Activated T-helper 1 cell treated with anti-CD3 and anti-CD28 coated beads, Interleukin-12 subunit alpha, Interleukin-12 subunit beta, Interleukin-2, Interleukin-4 antibody, amounts not matched to agents 30 ng/mL and 10 ng/mL and 1 ng/mL, durations not matched to agents 14 hours and 24 hours and 36 hours (primary cell): ENCODE measurements at places on chromosomes 4 and X. TPM values are rescaled to one million over a fixed set of nuclear protein-coding genes. Genes with fewer than 3 reads are reported as not detected.

FOXR2 gene
- total RNA-seq = not detected in 2 replicates

DNA sequence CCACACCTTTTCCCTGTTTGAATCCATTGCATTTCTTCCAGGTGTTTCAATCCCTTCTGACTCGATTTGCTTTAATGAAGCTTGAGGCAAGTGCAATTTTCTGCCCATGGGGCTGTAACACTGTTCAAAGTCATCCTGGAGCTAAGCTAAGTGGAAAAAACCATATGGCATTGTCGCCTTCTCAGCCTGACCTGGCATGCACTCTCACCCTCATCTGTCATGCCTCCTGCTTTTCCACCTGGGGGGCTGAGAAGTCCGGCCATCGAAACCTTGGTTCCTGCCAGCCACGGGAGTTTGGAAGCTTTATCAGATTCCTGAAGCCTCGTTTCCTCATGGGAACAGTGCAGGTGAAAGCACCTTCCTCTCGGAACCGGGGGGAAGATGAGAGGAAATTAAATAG is 38.2 kb downstream of the WFS1 start:
- H3K4me1 ChIP-seq = no peaks in the 10 kb centered on the region
- no peaks in the 10 kb centered on the region for H3K36me3 ChIP-seq
- no peak overlapping the region for H3K27ac ChIP-seq
- no peak overlapping the region for H3K4me3 ChIP-seq
- DNase-seq = no peak
- peaks cover 46% of the 10 kb centered on the region for H3K27me3 ChIP-seq

HERC5 gene
- 19.1 and 21.2 TPM in 2 replicates for total RNA-seq

DNA sequence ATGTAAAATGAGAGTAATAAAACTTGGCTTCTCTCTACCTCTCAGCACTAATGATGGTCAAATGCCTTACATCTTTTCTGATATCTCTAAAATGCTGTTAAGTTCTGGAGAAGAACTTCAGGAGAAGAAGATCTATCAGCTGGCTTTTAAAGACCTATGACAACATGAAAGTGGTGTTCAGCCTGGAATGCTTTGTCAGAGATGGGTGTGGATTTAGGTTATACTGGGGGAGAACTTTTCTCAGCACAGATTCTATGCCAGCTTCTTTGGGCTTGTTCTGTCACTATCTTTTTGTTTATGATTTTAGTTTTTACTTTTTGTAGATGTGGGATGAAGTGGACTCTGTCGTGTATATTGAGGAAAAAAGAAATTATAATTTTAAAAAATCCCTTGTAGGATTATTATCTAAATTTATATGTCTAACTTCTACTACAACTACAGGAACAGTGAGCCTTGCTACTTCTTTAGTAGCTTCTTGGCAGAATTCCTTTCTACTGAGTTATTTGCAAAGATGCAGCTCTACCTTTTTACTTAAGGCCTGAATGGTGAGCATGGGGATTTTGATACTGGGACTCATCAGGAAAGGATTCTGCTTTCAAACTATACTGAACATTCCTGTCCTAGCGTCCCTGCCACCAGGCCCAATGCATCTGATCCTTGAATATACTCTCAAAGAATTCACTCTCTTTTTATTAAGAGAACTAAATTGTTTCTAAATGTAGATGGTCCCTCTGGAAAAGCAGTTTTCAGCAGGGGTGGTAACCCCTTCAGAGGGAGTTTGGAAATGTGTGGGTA is 19.6 kb downstream of the CYP2U1 start:
- no peak overlapping the region for H3K27ac ChIP-seq
- H3K27me3 ChIP-seq = no peaks in the 10 kb centered on the region
- peaks cover 2% of the 10 kb centered on the region for H3K36me3 ChIP-seq
- H3K4me3 ChIP-seq = no peak overlapping the region
- DNase-seq = no peak

RAB40AL gene
- 0.41 and 0.44 TPM in 2 replicates for total RNA-seq

ADGRG4 gene
- total RNA-seq = not detected in 2 replicates

TCP11X2 gene
- total RNA-seq = not detected in 2 replicates

CDX4 gene
- total RNA-seq = not detected in 2 replicates

MSX1 gene
- not detected in 2 replicates for total RNA-seq

CLNK gene
- 0.57 and 1.1 TPM in 2 replicates for total RNA-seq

PAQR3 gene
- total RNA-seq = 19.6 and 19.8 TPM in 2 replicates

L1CAM gene
- 1.7 and 3.3 TPM in 2 replicates for total RNA-seq

DNA sequence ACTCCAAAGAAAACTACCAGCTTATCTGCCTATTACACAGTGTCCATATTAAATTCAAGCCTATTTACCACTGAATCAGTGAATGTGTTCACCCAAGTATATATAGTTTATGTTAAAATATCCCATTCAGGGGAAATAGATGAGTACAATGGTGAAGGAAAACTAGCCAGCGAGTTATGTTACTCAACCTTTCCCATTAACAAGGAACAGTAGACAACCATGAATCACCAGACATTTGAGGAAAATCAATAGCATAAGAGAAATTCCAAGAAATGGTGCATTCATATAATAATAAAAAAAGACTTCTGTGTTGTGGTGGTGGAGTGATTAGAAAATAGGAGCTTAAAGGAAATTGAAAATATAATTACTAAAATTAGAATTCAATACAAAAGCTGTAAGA is 21.3 kb downstream of the IQCM start:
- H3K4me3 ChIP-seq = no peak overlapping the region
- H3K27ac ChIP-seq = no peak overlapping the region
- DNase-seq = no peak
- H3K36me3 ChIP-seq = no peaks in the 10 kb centered on the region
- H3K4me1 ChIP-seq = no peaks in the 10 kb centered on the region
- no peaks in the 10 kb centered on the region for H3K27me3 ChIP-seq

DNA sequence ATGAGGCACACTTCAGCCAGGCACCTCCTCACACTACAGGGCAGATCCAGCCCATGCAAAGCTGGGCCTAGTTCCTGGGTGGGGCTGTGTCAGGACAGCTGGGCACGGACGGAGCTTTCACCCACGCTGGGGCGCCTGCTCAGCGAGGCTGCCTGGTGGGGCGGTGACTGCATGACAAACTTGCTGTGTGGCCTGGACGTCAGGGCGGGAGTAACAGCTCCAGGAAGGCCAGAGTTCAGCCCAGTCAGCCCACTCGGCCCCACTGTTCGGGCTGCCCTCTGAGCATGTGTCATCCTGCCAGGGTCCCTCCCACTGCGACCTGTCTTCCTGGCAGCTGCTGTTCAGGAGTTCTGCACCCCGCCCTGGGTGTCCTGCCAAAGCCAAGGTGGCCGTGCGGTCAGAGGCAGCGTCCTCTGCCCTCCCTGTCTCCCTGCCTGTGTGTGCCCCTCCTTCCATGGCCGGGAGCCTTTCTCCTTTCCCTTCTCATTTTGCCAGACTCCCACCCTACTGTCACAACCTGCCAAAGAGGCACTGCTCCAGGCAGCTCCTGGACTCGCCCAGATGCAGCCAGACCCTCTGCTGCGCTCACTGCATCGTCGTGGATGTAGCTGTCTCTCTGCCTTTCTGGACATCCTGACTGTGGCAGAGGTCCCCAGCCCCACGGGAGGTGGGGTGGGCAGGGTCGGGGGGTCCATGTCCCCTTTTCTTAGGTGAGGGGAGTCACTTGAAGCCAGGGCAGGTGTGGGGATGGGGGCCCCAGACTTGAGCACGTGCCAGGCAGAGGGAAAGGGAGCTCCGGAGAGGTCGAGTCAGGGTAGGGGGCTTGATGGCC is 33.0 kb upstream of the KIAA0232 start:
- H3K4me3 ChIP-seq = no peak overlapping the region
- peaks cover 6% of the 10 kb centered on the region for H3K27me3 ChIP-seq
- H3K27ac ChIP-seq = no peak overlapping the region
- DNase-seq = no peak

- no peak for DNase-seq
- no peaks in the 10 kb centered on the region for H3K36me3 ChIP-seq
- H3K4me1 ChIP-seq = no peaks in the 10 kb centered on the region
- peak overlapping the region; percentile 70 for H3K4me3 ChIP-seq
- H3K27me3 ChIP-seq = no peaks in the 10 kb centered on the region
- no peak overlapping the region for H3K27ac ChIP-seq
Measured at GRCh38 chr4:81152839-81153713, 61.9 kb downstream of the PRKG2 start.

GRCh38 chr4:11037637-11038036 is 353.1 kb upstream of the CLNK start:
- no peak overlapping the region for H3K27ac ChIP-seq
- peaks cover 2% of the 10 kb centered on the region for H3K27me3 ChIP-seq
- no peak overlapping the region for H3K4me3 ChIP-seq

DNA sequence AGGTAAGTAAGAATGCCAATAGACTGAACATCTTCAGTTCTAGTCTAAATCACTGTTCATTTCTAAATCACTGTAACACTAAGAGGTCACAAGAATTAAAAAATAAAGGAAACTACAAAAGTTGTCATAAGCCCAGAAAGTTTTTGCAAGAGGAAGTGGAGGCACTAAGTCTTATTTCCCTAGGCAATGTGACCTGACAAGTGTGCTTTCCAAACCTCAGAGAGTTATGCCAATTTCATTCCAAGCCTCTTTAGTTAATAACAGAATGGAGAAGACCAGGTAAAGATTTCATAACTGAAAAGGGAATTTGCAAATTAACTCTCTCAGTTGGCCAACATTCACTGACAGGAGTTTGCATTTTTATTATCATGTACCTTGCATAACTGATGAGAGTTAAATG is 40.5 kb downstream of the BBS12 start:
- H3K36me3 ChIP-seq = no peaks in the 10 kb centered on the region
- no peaks in the 10 kb centered on the region for H3K4me1 ChIP-seq
- no peak for DNase-seq
- H3K27ac ChIP-seq = no peak overlapping the region
- H3K27me3 ChIP-seq = peaks cover 8% of the 10 kb centered on the region

MAMLD1 gene
- total RNA-seq = 15.0 and 19.2 TPM in 2 replicates

GRCh38 chr4:48139691-48140090 is 5.6 kb upstream of the TXK start:
- DNase-seq = no peak
- H3K4me1 ChIP-seq = peaks cover 61% of the 10 kb centered on the region
- H3K27ac ChIP-seq = peak overlapping the region; percentile 94
- H3K27me3 ChIP-seq = no peaks in the 10 kb centered on the region

DNA sequence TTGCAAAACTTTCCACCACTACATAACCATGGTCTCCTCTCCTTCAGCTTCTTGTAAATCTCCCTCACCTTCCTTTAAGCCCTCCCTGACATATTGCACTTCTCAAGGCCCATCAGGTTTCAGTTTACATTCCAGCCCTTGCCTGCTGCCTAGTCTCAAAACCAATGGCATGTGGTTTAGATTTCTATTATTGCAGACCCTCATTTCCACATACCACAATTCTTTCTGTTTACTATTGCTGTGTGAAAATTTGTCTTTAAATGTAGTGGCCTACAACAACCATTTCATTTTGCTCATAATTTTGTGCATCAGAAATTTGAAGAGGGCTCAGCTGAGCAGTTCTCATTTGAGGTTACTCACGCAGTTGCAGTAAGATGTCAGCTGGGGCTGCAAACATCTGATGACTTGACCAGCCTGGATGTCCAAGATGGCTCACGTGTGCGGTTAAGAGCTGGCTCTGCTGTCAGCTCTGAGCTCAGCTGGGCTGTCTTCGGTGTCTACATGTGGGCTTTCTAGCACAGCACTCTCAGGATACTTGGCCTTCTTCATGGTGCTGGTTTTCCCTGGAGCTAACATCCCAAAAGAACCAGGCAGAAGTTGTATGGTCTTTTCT is 29.9 kb upstream of the SOD3 start:
- H3K4me1 ChIP-seq = peaks cover 8% of the 10 kb centered on the region
- H3K27me3 ChIP-seq = no peaks in the 10 kb centered on the region
- DNase-seq = no peak
- no peak overlapping the region for H3K27ac ChIP-seq

DNA sequence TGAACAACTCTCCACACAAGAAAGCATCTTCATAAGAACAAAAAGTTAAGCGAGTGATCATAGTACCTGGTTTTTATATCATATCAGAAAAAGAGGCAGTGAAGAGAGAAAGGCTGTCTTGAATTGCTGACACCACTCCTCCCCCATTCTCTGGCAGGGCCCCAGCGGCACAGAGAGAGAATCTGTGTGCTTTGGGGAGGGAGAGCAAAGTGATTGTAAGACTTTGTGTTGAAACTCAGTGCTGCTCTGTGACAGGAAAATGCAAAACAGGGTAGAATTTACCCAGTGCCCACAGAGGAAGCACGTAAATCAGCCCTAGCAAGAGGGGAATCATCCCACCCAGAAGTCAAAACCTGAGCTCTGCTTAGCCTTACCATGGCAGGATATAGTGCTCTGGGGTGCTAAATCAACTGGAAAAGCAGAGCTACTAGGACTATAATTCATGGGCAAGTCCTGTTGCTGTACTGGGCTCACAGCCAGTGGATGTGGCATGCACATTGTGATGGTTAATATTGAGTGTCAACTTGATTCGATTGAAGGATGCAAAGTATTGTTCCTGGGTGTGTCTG is 174.6 kb downstream of the PRR32 start:
- no peaks in the 10 kb centered on the region for H3K4me1 ChIP-seq
- no peak overlapping the region for H3K4me3 ChIP-seq
- no peaks in the 10 kb centered on the region for H3K36me3 ChIP-seq
- no peaks in the 10 kb centered on the region for H3K27me3 ChIP-seq
- H3K27ac ChIP-seq = no peak overlapping the region

NSUN7 gene
- 0.23 and 0.66 TPM in 2 replicates for total RNA-seq

DNA sequence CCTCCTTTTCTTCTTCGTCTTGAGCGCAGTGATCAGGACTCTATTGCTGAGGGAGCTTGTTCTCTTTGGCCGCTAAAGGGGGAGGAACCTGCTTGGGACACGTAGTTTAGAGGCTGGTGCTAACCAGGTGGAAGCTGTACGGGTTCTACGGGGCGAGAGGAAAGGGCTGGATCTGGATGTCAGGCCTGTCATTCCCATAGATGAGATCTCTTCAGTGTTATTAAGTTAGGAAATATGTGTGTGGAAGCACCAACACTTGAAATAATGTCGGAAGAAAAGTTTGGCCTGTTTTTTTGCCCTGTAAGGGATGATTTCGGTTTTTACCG is 643 bp downstream of the SRP72 start:
- peaks cover 60% of the 10 kb centered on the region for H3K4me1 ChIP-seq
- H3K36me3 ChIP-seq = peaks cover 42% of the 10 kb centered on the region
- DNase-seq = peak; percentile 22
- H3K27ac ChIP-seq = peak overlapping the region; percentile 75

MAGEB17 gene
- not detected in 2 replicates for total RNA-seq

CT47C1 gene
- total RNA-seq = not detected in 2 replicates

ZCCHC12 gene
- 0.10 TPM in 1 of 2 replicates, not detected in the other for total RNA-seq

DNA sequence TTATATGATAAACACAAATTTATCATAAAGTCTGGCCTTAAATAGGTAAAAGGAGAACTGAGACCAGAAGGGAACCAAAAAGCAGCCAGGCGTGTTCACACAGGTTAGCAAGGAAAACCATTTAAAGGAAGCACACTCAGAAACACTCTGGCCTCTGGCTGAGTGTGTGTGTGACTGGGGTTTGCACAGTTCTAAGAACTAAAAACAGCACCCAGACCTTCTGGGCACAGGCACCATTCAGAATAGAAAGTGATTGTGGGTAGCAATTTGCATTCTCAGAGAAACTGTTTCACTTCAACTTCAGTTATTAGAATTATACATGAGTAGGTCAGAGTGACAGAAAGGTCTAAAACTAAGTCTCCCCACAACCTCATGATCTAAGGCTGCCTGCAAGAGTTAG is 10.0 kb downstream of the GPR82 start:
- peaks cover 8% of the 10 kb centered on the region for H3K36me3 ChIP-seq
- H3K4me3 ChIP-seq = peak overlapping the region; percentile 52
- no peaks in the 10 kb centered on the region for H3K27me3 ChIP-seq
- H3K27ac ChIP-seq = peak overlapping the region; percentile 77
- peaks cover 31% of the 10 kb centered on the region for H3K4me1 ChIP-seq
